ENCODE measurements at places on chromosomes 13 and 19. TPM values are rescaled to one million over a fixed set of nuclear protein-coding genes. Genes with fewer than 3 reads are reported as not detected.

The TMPRSS9 gene
- total RNA-seq = not detected

The ATP4B gene
- total RNA-seq = not detected

The PLEKHJ1 gene
- 127 TPM for total RNA-seq

The RNF225 gene
- total RNA-seq = 0.33 TPM

The ERICH6B gene
- not detected for total RNA-seq

The WDR88 gene
- not detected for total RNA-seq

The MBD3L2 gene
- not detected for total RNA-seq

The PET100 gene
- total RNA-seq = 147 TPM

The MEIS3 gene
- total RNA-seq = 0.67 TPM

The MEIOSIN gene
- total RNA-seq = 1.5 TPM

The TLE6 gene
- total RNA-seq = 1.8 TPM

The ZNF813 gene
- total RNA-seq = 5.6 TPM

The GJB6 gene
- total RNA-seq = not detected

The PCDH20 gene
- not detected for total RNA-seq

The PRR19 gene
- 1.8 TPM for total RNA-seq

The CRX gene
- total RNA-seq = not detected

The LIM2 gene
- total RNA-seq = not detected

The VSTM1 gene
- not detected for total RNA-seq

The ZNF136 gene
- total RNA-seq = 2.7 TPM

The ZNF850 gene
- total RNA-seq = 8.6 TPM

The ZMYM5 gene
- total RNA-seq = 7.8 TPM

The KLK4 gene
- not detected for total RNA-seq

The GJB2 gene
- 0.07 TPM for total RNA-seq

The PSG1 gene
- not detected for total RNA-seq

The GRIN2D gene
- total RNA-seq = 24.7 TPM

The F2RL3 gene
- total RNA-seq = 27.6 TPM

The PDX1 gene
- total RNA-seq = not detected

The RASAL3 gene
- 0.87 TPM for total RNA-seq

The AMER2 gene
- total RNA-seq = not detected

The ACP5 gene
- 0.85 TPM for total RNA-seq

The B3GNT3 gene
- 0.11 TPM for total RNA-seq

The MUC16 gene
- not detected for total RNA-seq

All from K562 (cell line).